ENCODE measurements at places on chromosomes 1 and 21.

GRCh38 chr1:68745011-68745410, 248.1 kb upstream of the DEPDC1 start:
- DNase-seq = no peak

GRCh38 chr1:80776266-80776665, 1024.5 kb upstream of the ADGRL2 start:
- DNase-seq = no peak

DNA sequence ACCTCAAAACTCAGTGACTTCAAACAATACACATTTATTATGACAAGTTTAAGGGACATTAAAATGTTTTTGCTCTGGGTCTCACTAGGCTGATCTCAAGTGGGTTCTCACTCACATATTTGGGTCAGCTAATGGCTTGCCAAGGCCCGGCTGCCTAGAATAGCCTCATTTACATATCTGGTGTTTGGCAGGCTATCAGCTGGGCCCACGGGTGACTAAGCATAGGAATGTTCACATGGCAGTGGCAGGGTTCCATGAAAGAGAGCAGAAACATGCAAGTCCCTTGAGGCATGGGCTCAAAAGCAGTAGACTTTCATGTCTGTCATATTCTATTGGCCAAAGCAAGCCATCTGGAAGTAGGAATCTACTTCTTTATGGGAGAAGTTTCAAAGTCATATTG, 492.6 kb downstream of the KCNT2 start:
- DNase-seq = no peak

- no peak for DNase-seq
Observed at GRCh38 chr21:14995226-14995625, 69.6 kb downstream of the NRIP1 start.

DNA sequence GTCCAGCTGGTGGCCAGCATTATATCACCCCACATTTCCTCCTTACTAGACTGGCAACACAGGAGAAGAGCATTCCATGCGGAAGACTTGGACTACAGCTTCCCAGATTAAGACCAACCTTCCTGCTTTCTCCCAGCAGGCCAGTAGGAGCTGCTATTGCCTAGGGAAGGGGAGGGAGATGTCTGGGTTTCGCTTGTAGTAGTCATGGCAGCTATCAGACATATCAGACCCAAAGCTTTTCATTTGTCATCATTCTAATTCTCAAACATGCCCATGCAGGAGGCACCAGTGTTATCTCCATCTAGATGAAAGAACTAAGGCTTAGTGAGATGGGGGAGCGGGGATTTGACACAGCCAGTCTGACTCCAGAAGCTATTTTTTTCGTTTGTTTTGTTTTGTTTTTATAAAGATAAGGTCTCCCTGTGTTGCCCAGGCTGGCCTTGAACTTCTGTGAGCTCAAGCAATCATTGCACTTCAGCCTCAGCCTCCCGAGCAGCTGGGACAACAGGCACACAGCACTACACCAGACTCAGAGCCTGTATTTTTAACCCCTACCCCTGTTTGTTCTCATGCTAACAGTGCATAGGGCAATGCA, 4.5 kb downstream of the PLA2G2A start:
- DNase-seq = peak; percentile 7

- DNase-seq = no peak
Observed at GRCh38 chr1:61187352-61188086, 105.2 kb downstream of the NFIA start.

GRCh38 chr1:175600721-175601440, 142.5 kb downstream of the TNR start:
- DNase-seq = no peak

- DNase-seq = no peak
Observed at GRCh38 chr1:227951624-227952373, 4.1 kb upstream of the WNT9A start.
